ENCODE measurements at places on chromosomes 7 and 10.

- no peak for DNase-seq
Measured at GRCh38 chr7:158098125-158099030, 489.2 kb downstream of the PTPRN2 start.

DNA sequence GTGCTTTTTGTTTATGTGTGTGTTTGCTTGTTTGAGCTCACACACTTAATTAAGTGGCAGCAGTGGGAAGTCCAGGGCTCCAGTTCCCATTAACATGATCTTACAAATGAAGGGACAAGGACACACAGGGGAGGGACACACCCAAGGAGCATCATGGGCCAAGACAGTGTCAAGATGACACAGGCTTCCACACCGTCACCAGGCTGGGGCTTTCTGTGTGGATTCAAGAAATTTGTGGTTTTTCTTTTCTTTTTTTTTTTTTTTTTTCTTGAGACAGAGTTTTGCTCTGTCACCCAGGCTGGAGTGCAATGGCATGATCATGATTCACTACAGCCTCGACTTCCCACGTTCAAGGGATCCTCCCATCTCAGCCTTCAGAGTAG lies 173.6 kb downstream of the KIAA1217 start:
- DNase-seq: no peak

DNA sequence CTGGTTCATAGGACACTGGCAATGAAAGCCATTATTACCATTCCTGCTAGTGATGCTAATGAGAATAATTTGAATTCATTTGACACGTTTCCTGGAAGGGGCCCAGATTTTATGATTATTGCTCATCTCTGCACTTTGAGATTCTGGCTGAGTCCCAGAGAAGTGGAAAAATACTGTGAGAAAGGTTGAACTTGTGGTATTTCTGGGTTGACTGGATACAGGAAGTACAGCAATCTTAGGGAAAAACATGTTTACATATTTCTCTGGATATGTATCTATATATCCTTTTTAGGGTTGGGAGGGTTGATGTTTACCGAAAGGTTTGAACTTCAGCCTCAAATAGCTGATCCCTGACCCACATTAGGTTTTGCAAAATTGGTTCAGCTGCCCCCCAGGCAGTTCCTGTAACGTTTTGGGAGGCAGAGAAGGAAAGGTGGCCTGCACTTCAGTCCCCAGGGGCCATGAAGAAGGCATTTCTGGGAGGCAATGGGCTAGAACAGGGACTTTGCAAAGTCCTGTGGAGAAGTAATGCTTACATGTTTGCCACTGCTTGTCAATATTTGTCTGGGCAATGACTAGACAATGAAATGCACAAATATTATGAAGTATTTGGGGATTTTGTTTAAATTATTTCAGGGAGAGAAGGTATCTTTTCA lies 253.7 kb upstream of the PITRM1 start:
- no peak for DNase-seq

- no peak for DNase-seq
Measured at GRCh38 chr7:22723181-22723601, 3.8 kb upstream of the IL6 start.

GRCh38 chr7:111561654-111561903 lies 713 bp downstream of the IMMP2L start:
- no peak for DNase-seq

DNA sequence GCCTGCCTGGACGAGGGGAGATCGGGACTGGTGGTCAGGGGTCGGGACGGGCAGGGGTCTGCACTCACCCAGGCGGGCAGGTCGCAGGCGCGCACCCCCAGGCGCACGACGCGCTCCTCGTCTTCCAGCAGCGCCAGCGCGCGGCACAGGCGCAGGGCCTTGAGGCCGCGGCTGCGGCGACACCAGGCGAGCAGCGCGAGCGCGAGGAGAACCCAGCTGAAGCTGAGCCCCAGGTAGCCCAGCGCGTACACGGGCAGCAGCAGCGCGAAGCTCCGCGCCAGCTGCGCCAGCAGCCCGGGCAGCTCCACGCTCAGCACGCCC lies 328 bp downstream of the ESYT2 start:
- no peak for DNase-seq

GRCh38 chr7:29606287-29606721 lies 42.7 kb downstream of the PRR15 start:
- DNase-seq: no peak

DNA sequence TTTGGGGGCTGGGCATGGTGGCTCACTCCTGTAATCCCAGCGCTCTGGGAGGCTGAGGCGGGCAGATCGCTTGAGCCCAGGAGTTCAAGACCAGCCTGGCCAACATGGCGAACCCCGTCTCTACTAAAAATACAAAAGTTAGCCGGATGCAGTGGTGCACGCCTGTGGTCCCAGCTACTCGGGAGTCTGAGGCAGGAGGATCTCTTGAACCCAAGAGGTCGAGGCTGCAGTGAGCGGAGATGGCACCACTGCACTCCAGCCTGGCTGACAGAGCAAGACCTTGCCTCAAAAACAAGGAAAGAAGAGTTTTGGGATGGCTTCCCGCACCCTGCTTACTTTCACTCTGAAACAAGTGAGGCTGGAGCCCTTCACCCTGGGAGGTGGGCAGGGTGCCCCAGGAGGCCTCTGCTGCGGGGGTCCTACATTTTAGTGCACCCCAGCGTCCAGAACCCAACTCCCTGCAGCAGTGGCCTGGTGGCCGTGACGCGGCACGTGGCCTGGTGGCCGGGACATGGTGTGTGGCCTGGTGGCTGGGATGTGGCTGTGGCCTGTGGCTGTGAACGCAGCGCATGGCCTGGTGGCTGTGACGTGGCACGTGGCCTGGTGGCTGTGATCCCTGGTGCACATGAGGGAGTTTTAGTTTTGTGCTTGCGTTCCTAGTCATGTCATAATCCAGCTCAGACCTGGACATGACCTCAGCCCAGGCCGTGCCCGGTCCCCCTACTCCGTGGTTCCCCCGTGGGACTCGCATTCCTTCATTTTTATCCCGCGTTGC lies 9.3 kb downstream of the KNDC1 start:
- no peak for DNase-seq

GRCh38 chr10:118036281-118036875 lies 10.4 kb downstream of the RAB11FIP2 start:
- no peak for DNase-seq

GRCh38 chr10:42954766-42955492 lies 121.9 kb upstream of the RET start:
- DNase-seq: no peak

DNA sequence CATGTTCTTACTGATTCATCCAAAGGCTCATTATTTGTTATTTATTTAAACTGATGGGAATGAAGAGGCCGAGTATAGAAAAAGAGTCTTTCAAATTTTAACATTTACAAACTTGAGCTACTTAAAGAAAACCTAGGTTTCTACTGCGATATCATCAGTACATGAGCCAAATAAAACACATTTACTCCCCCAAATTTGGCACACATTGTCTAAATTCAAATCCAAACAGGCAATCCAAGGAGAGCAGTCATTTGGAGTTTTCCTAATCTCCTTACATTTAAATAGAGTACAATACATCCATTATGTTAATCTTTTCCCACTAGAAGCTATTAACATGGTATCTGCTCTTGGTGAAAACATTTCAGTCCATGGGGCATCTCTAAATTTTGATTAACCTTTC lies 2.2 kb downstream of the NMT2 start:
- no peak for DNase-seq

DNA sequence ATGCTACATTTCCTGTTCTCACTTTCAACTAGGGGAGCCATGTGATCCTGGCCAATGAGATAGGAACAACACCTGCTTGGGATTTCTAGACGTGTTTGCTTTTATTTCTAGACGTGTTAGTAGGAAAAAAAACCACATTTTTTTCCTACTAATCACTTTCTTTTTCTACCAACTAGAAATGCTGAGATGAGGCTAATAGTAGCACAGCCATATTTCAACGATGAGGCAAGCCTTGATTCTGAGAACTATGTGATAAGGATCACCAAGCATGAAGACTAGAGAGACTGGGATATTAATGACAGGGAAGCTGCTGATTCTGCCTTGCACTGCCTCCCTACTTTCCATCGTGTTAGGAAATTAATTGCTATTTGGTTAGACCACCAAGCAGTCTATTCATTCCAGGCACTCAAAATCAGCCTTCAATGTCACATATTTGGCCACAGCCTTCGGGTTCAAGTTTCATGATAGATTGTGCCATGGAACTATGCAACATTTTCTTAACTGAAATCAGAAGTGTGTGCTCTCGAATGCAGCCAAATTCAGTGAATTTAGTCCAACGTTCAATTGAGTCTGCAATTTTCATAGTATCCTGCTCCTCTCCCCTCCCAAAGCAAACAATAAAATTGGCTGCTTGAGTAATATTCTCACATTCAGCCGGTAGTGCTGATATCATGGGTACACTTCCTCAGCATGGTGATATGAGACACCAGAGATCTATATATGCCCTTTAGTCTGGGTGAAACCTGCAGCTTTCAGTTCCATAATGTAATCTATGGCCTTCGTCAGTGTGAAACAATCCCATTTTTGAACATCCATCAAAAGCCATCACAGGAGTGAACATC lies 98.1 kb downstream of the GPR37 start:
- no peak for DNase-seq

DNA sequence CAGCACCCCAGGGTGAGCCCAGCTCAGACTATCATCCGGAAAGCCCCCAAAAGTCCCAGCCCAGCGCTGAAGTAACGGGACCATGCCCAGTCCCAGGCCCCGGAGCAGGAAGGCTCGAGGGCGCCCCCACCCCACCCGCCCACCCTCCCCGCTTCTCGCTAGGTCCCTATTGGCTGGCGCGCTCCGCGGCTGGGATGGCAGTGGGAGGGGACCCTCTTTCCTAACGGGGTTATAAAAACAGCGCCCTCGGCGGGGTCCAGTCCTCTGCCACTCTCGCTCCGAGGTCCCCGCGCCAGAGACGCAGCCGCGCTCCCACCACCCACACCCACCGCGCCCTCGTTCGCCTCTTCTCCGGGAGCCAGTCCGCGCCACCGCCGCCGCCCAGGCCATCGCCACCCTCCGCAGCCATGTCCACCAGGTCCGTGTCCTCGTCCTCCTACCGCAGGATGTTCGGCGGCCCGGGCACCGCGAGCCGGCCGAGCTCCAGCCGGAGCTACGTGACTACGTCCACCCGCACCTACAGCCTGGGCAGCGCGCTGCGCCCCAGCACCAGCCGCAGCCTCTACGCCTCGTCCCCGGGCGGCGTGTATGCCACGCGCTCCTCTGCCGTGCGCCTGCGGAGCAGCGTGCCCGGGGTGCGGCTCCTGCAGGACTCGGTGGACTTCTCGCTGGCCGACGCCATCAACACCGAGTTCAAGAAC lies 1.1 kb downstream of the VIM start:
- DNase-seq: no peak

DNA sequence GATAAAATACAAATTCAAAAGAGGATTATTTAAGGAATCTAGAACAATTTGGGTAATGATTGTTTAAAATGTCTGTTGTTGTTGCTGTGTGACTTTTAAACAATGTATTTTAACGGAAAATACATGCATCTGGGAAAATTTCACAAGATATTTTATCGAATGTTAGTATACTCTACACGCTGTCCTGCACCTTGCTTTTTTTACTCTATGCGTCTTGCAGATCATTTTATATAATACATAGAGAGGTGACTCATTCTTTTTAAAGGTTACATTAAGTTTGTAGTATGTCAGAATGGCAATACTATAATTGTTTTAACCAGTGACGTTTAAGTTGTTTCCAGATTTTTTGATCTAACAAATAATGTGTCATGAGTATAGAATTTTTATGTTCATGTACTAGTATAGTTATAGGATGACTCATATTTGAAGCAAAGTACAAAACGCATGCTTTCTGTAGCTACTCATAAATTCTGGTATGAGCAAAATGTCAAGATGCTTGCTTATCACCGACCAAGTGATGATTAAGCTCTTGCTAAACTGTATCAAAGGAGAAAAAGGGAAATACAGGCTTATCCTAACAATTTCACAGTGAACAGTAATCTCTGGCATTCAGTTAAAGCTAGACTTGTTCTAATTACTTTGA lies 4.9 kb downstream of the DKK1 start:
- no peak for DNase-seq

GRCh38 chr10:112991888-112992491 lies 41.9 kb downstream of the TCF7L2 start:
- DNase-seq: no peak

DNA sequence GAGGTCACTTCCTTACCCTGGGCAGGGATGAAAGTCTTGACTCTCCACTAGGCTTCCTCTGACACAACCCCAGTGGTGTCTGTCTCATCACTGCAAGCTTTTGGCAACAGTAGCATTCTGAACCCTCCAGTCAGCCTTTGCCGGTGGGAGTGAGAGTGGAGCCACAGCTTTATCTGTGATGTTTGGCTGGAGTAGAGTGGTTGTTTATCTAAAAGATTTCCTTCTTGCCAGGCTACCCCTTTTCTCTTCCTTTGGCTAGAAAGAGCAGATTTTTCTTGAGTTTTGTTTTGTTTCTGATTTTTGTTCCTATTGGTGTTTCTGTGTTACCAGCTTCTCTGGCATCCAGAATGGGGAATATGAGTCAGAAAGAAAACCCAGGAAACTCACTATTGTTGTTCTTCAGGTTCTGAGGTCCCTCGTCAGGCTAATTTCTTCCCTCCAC lies 98.9 kb upstream of the KIF5B start:
- no peak for DNase-seq

GRCh38 chr10:5817322-5818047 lies 4.3 kb upstream of the GDI2 start:
- no peak for DNase-seq

DNA sequence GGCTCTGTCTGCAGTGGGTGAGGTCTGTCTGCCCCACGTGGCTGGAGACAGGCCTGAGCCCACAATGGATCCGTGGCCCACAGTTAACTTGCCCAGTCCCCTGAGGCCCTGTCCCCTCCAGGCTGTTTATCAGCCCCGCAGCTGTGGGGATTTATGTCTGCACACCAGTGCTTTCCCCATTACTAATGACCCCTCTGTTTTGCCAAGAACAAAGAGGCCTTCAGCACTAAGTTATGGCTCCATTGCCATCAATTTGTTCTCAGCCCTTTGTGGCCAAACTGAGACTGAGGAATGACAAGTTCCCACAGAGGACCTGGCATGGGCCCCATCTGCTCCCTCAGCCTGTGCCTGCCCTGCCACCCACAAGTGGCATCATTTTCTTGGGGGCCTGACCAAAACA lies 138.2 kb downstream of the C10orf105 start:
- DNase-seq: no peak

GRCh38 chr7:101391991-101392390 lies 29.3 kb downstream of the COL26A1 start:
- no peak for DNase-seq

Measured in NCI-H187 (cell line).